Fibroblast of the conjunctiva (primary cell): ENCODE measurements at places on chromosomes 1 and 21.
A peak's percentile ranks its signal among the peaks of the same experiment; 100 is the strongest.

GRCh38 chr1:61534847-61535246 is 190.1 kb downstream of the TM2D1 start:
- DNase-seq, result no peak

- DNase-seq, result no peak
These were observed 4.8 kb upstream of the ACKR1 start for GRCh38 chr1:159199901-159200300.

GRCh38 chr1:14791654-14792053 is 193.2 kb downstream of the KAZN start:
- no peak for DNase-seq

DNA sequence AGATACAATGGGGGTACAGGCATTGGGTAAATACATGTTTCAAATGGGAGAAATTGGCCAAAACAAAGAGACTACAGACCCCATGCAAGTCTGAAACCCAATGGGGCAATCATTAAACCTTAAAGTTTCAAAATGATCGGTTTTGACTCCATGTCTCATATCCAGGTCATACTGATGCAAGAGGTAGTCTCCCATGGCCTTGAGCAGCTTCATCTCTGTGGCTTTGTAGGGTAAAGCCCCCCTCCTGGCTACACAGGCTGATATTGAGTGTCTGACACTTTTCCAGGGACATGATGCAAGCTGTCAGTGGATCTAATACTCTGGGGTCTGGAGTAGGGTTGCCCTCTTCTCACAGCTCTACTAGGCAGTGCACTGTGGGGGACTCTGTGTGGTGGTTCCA is 286.1 kb downstream of the LRRIQ3 start:
- no peak for DNase-seq

- no peak for DNase-seq
These were observed 42.5 kb downstream of the PTPRF start for GRCh38 chr1:43573066-43573800.

DNA sequence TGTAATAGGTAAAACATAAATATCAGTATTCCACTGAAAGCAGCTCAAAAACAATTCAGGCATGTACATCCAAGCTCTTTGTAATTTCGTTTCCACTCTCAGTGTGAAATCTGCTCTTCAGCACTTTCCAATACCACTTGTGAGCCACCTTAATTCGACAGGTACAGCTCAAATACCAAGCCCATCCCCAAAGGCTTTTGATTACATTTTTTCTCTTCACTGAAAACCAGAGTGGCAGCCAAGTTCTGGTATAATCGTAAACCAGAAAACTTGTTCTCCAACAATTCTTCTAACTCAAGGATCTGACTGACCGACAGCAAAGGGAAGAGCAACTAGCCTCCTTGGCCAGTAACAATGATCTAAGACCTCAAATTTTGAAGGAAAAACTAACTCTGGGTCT is 36.8 kb downstream of the FBXO42 start:
- DNase-seq, result no peak

GRCh38 chr1:204176049-204176448 is 9.9 kb upstream of the REN start:
- no peak for DNase-seq

DNA sequence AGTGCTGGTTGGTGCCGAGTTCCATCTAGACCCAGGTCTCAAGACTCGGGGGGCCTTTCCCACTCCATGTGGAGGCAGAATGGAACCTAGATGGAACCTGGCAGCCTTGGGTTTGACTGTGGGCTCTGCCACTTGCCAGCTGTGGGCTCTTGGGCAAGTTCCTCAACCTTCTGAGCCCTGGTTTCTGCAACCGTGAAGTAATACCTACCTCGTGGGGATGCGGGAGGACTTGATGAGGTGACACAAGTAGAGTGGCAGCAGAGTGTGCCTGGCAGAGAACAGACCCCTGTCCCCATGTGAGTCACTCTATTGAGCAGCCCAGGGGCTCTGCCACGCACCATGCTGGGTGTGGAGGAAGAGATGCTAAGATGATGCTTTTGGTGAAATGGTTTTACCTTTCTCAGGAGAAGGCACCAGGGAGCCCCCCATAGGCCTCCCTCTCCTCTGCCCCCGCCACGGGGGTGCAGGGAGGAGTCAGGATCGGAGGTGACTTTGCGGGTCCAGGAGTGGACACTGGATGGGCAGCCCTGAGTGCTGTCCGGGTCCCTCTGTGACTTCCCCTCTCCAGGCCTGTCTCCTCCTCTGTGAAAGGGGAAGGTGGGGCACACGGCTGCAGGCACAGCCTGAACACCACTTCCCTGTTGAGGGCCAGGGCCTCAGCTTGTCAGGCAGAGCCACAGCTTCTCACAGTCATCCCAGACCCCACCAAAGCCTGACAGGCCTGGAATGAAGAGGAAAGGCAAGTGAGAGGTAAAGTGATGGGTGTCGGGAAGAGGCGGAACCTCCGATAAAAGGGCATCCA is 36.7 kb upstream of the EDN2 start:
- DNase-seq, result no peak

GRCh38 chr1:177937931-177938330 is 31.9 kb downstream of the SEC16B start:
- no peak for DNase-seq

DNA sequence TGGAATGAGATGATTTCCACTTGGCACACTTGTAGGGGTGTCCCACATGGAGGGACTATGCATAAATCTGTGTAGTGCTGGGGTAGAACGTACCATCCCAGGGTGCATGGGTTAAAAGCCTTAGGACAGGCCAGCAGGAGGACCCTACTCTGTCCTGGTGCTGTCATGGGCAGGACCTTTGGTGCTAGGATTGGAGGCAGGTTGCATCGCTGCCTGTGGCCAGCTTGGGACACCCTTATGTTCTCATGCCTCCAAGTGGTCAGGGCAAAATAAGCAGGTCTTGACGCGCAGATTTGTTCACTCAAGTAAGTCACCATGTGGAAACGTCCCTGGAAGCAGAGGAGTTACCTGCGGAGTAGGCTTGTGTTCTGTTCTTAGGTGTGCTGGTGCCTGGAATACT is 49.5 kb upstream of the RAB3GAP2 start:
- DNase-seq, result no peak

GRCh38 chr1:204465546-204466415 is 28.8 kb downstream of the PIK3C2B start:
- no peak for DNase-seq

GRCh38 chr1:224357626-224358124 is 996 bp downstream of the CNIH4 start:
- peak; percentile 64 for DNase-seq

- no peak for DNase-seq
These were observed 8.0 kb upstream of the SLC30A2 start for GRCh38 chr1:26053718-26054560.

- no peak for DNase-seq
These were observed 26.9 kb downstream of the KRTAP19-8 start for GRCh38 chr21:31011412-31011811.

- DNase-seq, result no peak
These were observed 136.5 kb upstream of the GJB5 start for GRCh38 chr1:34618381-34618780.

GRCh38 chr1:108871050-108871724 is 5.6 kb upstream of the GPSM2 start:
- DNase-seq, result no peak

DNA sequence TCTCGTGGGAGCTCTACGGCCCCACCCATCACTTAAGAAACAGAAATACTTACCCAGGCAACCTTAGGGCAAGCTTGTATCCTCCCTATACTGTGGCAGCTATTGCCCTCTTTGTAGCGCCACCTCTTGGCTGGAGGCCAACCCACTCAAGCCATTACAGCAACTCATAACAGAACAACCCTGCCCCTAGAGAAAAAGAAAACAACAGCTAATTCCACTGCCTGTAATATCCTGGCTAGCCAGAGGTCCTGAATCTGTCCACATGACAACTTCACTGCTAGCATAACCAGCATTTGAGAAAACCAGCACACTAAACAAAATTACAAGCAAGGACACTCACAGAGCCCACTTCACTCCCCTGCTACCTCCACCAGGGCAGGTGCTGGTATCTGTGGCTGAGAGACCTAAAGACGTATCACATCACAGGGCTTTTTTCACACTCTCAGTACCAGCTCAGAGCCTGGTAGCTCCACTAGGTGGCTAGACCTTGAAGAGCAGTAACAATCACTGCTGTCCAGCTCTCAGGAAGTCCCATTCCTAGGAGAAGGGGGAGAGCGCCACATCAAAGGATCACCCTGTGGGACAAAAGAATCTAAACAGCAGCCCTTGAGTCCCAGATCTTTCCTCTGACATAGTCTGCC is 14.5 kb upstream of the MX1 start:
- DNase-seq, result no peak

GRCh38 chr21:45260191-45260825 is 27.4 kb downstream of the POFUT2 start:
- DNase-seq, result no peak

DNA sequence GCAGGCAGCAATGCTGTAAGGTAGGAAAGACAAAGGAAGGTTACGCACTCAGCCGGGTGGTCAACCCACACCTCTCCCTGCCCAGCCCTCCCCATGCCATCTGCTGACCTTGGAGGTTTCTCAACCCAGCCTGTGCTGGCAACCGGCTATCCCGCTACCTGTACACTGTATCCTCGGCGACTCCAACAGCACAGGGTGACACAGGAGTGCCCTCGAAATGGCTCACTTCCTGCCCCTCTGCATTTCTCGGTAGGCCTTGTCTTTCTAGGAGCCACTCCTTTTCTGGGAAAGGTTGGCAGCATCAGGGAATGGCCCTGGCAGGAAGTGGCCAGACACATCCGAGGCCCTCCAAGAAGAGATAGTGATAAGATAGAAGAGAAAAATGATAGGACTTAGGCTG is 124.0 kb downstream of the PROX1 start:
- DNase-seq, result no peak

DNA sequence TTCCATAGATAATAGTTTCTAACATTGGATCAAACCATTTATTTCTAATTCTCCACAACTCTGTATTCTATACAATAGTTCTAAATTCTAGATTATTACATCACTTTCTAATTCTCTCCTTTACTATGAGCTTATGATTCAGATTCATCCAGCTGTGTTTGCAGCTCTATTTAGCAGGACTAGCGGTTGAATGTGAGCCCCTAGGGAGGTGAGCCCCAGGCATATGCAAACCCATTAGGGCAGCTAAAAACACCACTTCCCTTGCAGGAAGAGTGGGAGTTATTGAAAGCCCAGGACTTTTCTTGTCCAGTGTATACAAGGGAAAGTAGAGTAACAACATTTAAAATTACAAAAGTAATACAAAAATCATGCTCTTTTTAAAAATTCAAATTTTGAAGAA is 56.9 kb downstream of the KRTAP19-8 start:
- DNase-seq, result no peak

- no peak for DNase-seq
These were observed 60.2 kb downstream of the FASLG start for GRCh38 chr1:172719066-172719627.

GRCh38 chr1:230251644-230252191 is 174.4 kb downstream of the PGBD5 start:
- DNase-seq, result no peak

DNA sequence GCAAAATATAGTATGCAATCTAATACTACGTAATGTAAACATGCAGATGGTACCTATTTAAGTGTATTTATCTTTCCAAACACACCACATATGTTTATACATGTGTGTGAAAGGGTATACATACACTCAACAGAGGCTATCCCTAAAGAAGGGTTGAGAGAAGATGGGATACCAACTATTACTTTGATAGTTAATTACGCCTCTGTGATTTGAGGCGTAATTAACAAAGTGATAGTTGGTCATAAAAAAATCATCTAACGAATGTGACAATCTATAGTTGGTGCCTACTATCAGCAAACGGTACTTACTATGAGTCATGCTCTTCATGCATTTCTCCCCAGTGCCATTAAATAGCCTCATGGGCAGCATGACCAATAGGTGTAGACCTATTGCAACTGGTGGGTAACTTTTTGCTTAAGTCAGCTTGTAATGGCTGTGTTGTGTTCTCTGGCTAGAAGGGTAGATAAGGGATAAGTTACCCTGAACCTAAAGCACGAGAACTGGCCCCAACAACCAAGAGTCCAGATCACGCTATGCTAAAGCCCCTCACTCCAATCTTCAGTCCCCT is 15.3 kb downstream of the RCAN1 start:
- DNase-seq, result no peak

GRCh38 chr1:86227026-86227425 is 70.5 kb upstream of the COL24A1 start:
- DNase-seq, result no peak

GRCh38 chr1:219587401-219587800 is 25.5 kb downstream of the ZC3H11B start:
- DNase-seq, result no peak

DNA sequence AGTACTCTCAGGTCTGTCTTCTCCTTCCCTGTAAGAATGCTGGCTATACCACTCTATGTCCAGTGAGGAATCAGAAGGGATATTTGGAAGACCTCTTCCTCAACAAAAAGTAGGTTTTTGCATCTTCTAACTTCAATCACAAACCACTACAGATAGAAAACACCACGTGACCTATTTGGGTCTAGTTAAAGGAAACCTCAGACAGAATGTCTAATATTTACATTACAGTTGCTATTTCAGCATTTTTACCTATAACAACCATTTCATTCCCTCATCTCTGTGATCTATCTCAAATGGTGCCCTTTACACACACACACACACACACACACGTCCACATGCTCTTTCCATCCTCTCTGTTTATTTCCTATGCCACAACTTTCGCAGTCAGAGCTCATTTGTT is 7.9 kb upstream of the ADORA3 start:
- no peak for DNase-seq

DNA sequence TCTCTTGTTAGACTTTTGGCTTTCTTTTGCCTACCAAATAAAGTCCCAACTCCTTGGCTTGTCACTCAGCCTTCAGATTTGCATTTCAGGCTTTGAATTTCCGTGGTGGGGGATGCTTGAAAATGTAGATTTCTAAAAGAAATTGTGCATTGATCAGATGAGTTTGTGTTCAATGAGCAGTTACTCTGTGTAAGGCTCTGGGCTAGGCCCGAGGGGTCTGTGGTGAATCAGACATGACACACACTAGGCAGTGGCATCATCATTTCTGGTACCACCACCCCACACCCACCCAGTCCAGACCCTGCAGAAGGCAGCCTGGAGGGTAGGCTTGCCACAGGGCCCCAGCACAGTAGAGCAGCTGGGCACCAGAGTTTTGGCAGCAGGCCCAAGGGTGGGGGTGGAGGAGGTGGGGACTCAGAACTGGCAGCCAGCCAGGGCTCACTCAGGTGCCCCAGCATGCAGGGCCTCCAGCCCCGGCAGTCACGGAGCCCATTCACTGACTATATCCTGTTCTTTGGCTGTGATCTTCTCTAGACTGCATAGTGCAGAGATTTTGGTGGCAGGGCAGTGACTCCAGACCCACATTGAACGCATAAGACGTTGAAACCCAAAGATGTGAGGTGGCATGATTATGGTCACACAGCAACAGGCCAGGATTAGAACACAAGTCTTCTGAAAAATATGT is 97.2 kb upstream of the ARTN start:
- DNase-seq, result no peak

GRCh38 chr1:193402977-193403376 is 216.6 kb upstream of the B3GALT2 start:
- DNase-seq, result no peak
